ENCODE measurements at places on chromosomes 13 and 19.

- no peak for DNase-seq
These were observed 17.4 kb downstream of the NMRK2 start for GRCh38 chr19:3949997-3950859.

- DNase-seq: no peak
These were observed 4.0 kb downstream of the LHFPL6 start for GRCh38 chr13:39599012-39599411.

DNA sequence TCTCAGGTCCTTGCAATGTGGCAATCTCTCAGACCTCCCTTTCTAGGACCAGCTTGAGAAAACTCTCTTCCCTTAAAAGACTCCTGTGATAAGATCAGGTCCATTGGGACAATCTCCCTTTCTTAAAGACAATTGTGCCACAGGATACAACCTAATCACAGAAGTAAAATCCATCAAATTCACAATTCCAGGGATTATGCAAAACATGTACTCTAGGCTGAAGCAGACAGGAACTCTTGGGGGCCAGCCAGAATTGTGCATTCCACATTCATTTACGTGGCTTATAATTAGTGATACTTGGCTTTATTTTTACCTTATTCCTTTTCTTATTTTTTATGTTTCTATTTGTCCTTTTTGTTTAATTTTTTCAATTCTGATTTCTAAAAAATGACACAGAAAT is 257.9 kb downstream of the KLF12 start:
- no peak for DNase-seq

DNA sequence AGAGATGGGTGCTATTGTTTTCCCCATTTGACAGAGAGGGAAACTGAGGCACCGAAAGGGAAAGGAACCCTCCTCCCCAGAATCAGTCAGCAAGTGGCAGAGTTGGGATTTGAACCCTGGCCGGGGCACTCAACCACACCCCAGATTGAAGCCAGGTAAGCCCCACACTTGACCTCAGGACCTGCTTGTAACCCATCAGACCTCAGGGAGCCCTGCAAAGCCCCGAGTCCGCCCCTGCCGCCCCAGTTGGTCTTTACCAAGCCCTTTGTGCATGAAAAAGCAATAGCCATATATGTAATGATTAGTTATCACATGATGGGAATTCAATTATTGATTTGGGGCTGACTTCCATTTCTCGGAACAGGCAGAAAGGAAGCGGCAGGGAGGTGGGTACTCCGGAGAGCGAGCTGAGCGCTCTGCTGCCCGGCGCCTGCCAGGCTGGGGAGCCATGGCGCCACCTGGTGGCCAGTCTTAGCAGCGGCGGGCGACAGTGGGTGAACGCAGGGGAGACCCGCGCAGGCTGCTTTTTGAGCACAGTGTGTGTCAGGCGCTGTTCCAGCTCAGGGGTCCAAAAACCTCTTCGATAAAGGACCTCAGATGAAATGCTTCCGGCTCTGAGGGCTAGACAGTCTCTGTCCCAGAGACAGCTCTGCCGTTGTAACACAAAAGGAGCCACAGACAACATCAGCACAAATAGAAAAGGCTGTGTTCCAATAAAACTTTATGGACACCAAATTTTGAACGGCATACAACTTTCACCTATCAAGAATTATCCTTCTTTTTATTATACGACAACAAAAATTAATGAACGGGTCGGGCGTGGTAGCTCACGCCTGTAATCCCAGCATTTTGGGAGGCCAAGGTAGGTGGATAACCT is 82.9 kb upstream of the CACNA1A start:
- DNase-seq: peak; percentile 82

Measured in head of caudate nucleus (tissue), 42 donors.